Ascending aorta (tissue), 2 donors: ENCODE measurements at places on chromosomes 13 and 19. TPM values are rescaled to one million over a fixed set of nuclear protein-coding genes. Genes with fewer than 3 reads are reported as not detected.

- H3K36me3 ChIP-seq = peaks cover 38% of the 10 kb centered on the region
- DNase-seq = no peak
- peaks cover 39% of the 10 kb centered on the region for H3K4me1 ChIP-seq
- peak overlapping the region; percentile 89 for H3K27ac ChIP-seq
Measured at GRCh38 chr13:110214637-110215036, 92.3 kb downstream of the COL4A1 start.

DNA sequence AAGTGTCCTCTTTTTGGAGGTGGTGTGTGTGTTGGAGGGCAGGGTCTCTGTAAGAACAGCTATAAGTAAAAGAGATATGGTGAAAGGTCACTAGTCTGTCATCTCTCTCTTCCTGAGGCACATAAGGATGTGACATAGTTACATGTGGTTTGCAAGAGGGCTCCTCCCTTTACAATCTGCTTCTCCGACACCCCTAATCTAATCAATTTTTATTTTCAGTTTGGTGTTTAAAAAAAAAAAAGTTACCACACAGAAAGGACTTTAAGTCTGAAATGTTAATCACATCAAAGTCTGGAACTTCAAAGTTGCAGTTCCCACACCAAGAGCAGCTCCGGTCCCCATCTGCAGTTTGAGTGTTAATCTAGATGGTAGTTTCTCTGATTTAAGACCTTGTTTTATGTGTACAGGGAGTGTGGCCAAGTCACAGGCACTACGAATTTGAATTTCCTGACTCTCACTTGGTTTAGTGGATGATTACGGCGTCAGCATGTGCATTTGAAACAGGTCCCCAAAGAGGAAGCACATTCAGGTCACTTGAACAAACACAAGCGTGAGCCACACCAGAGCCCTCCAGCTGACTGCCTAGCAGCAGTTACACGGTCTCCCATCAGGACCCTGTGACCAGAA is 53.1 kb downstream of the FOXO1 start:
- DNase-seq = no peak
- peaks cover 17% of the 10 kb centered on the region for H3K4me1 ChIP-seq
- peak overlapping the region; percentile 51 for H3K27ac ChIP-seq
- H3K36me3 ChIP-seq = no peaks in the 10 kb centered on the region

- H3K27ac ChIP-seq = no peak overlapping the region
- H3K4me1 ChIP-seq = no peaks in the 10 kb centered on the region
- H3K36me3 ChIP-seq = no peaks in the 10 kb centered on the region
- no peaks in the 10 kb centered on the region for H3K27me3 ChIP-seq
- no peak overlapping the region for H3K4me3 ChIP-seq
Measured at GRCh38 chr19:38013913-38014580, 107.0 kb downstream of the SIPA1L3 start.

DNA sequence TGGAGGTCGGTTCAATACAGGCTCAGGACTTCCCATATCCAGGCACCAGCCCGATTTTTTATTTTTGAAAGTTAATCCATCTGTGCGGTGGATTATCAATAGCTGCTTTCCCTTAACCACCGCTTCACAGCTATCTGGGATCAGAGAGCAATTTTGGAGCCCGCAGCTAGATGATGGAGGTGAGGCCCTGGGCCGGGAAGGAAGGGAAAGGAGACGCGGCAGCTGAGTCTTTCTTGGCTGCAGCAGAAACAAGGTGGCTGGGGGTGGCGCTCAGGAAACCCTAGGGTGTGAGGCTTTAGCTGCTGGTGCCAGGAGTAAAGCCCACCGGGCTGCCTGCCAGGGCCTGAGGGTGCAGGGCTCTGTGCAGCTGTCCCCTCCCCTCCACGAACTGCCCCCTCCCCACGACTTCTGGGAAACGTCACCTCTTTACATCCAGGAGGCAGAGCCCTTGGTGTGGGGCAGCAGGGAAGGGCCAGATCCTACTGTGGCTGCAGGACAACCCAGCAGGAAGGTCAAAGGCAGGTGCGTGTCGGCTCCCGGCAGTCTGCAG is 307.0 kb downstream of the ZNF536 start:
- no peaks in the 10 kb centered on the region for H3K27me3 ChIP-seq
- DNase-seq = no peak
- H3K36me3 ChIP-seq = no peaks in the 10 kb centered on the region
- no peak overlapping the region for H3K4me3 ChIP-seq

DNA sequence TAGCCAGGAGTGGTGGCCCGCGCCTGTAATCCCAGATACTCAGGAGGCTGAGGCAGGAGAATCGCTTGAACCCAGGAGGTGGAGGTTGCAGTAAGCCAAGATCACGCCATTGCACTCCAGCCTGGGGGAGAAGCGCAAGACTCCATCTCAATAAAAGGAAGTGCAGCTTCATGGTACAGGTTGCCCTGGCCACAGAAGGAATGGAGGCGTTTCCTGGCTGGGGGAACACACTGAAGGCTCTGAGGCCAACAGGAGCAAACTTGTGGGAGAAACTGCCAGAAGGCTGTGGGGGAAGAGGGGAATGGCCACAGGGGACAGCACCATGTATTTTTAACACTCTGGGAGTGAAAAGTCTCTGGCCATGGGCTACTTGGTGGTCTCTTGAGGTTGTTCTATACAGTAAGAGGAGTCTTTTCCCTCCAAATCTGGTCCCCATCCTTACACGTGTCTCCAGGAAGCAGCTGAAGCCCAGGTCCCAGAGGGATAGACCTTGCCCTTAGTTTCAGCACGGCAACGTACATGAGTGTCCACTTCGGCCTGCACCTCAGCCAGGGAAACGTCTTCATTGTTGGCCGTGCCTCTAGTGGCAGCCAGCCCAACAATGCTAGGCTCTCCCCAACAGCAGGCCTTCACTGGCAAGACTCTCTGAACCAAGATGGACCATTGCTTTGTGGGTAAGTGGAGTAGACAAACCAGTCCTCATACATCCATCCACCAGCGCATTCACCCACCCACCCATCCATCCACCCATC is 7.4 kb downstream of the MICOS13 start:
- H3K27me3 ChIP-seq = no peaks in the 10 kb centered on the region
- H3K4me1 ChIP-seq = no peaks in the 10 kb centered on the region
- H3K36me3 ChIP-seq = peaks cover 24% of the 10 kb centered on the region
- no peak overlapping the region for H3K27ac ChIP-seq

- H3K27ac ChIP-seq = no peak overlapping the region
- H3K4me3 ChIP-seq = no peak overlapping the region
- no peaks in the 10 kb centered on the region for H3K27me3 ChIP-seq
Measured at GRCh38 chr13:40309881-40310280, 356.6 kb downstream of the FOXO1 start.

ZNF541 gene
- not detected for total RNA-seq

GRCh38 chr19:28606269-28607032 is 606.5 kb downstream of the UQCRFS1 start:
- H3K4me3 ChIP-seq = no peak overlapping the region
- no peaks in the 10 kb centered on the region for H3K36me3 ChIP-seq
- no peaks in the 10 kb centered on the region for H3K27me3 ChIP-seq
- no peak for DNase-seq

- H3K4me1 ChIP-seq = no peaks in the 10 kb centered on the region
- H3K4me3 ChIP-seq = no peak overlapping the region
- no peak for DNase-seq
- H3K36me3 ChIP-seq = no peaks in the 10 kb centered on the region
Measured at GRCh38 chr19:3316132-3316648, 50.2 kb upstream of the NFIC start.

DNA sequence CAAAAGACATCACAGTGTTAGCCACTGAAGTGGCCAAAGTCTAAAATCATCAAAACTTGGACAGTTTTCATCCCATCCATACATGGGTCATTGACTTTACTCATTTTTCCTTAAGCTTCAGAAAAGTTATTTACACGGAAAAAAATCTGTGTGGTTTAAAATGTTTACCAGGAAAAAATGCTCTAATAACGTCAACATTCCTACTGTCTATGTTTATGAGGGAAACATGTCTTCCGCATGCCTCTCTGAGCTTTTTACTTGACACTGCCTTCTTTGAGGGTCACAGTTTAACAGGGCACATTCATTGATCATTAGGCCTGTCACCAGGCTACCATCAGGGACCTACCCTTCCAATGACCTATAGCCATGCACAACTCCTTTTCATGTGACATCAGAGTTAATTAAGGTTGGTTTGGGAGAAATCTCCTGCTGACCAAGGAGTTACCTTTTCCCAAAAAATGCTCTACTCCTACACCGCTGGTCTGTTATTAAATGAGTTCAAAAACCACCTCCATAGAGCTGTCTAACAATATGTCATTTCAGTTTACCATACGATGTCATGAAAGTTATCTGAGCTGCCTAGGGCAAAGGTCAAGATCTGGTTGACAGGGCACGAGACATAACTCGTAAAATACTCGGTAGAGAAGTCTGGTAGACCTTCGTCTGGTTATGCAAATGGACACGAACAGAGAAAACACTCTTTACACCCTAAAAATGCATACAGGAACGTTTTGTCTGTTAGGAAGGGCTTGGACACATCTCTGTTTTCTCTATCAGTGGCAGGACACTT is 17.8 kb downstream of the FLT1 start:
- no peak overlapping the region for H3K27ac ChIP-seq
- DNase-seq = no peak
- no peaks in the 10 kb centered on the region for H3K4me1 ChIP-seq
- H3K36me3 ChIP-seq = no peaks in the 10 kb centered on the region
- no peaks in the 10 kb centered on the region for H3K27me3 ChIP-seq

CGB2 gene
- total RNA-seq = not detected

DNA sequence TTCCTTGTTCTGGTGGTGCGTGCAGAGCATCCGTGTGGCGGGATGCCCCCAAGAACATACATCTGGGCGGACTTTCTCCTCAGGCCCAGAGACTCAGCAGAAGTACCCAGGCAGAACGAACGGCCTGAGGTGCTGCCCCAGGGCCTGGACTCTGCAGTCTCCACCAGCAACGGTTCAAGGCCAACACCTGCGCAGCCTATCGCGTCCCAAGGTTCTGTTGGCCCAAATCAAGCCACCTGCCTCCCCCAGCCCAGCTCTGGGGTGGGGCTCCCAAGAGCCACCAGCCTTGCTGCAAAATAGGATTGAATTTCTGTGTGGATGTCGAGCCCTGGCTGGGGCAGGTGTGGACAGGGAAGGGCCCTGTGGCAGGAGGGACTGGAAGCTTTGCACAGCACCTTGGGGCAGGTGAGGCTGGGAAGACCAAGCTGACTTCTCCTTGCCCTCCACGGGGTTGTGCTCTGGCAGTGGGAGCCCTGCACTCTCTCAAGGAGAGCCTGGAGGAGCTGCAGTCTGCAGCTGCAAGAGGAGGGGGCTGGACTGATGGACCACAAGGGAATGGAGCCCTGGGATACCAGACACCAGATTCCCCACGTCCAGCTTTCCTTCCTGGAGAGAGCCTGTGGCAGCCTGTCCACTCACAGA is 146.9 kb downstream of the ZNF536 start:
- no peak overlapping the region for H3K27ac ChIP-seq
- no peak for DNase-seq
- no peaks in the 10 kb centered on the region for H3K36me3 ChIP-seq
- H3K4me3 ChIP-seq = no peak overlapping the region
- no peaks in the 10 kb centered on the region for H3K27me3 ChIP-seq

DNA sequence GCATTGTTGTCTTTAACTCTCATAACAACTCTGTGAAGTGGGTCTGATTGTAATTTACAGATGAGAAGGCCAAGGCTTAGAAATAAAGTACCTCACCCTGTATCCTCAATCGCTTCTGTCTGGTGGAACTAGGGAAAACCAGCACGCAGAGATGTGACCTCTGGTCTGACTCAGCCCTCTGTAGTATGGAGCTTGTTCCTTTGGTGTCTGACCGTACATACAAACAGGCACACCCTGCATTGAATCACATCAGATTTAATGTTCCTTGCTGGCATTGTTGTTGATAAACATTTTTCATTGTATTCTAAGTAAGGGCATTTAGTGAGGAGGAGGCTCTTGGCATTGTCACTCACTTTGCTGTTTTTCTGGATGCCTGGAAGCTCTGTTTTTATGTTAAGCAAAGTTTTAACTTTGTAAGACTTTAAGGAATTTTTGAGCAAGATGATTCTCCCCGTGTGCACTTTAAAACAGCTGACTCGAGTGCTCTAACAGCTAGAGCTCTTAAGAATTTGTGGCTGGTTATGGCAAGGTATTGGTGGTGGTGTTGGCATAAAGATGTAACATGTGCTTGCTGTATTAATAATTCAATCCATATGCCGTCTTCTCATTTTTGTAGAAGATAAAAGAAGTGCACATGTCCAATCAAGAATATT is 89.0 kb upstream of the SPATA13 start:
- H3K4me1 ChIP-seq = no peaks in the 10 kb centered on the region
- no peak overlapping the region for H3K27ac ChIP-seq
- H3K4me3 ChIP-seq = no peak overlapping the region
- no peaks in the 10 kb centered on the region for H3K36me3 ChIP-seq

- H3K36me3 ChIP-seq = no peaks in the 10 kb centered on the region
- H3K4me3 ChIP-seq = no peak overlapping the region
- H3K4me1 ChIP-seq = no peaks in the 10 kb centered on the region
- no peak for DNase-seq
- no peak overlapping the region for H3K27ac ChIP-seq
- no peaks in the 10 kb centered on the region for H3K27me3 ChIP-seq
Measured at GRCh38 chr13:97205465-97205864, 16.7 kb upstream of the MBNL2 start.

- peak overlapping the region; percentile 62 for H3K4me3 ChIP-seq
- no peaks in the 10 kb centered on the region for H3K36me3 ChIP-seq
- peaks cover 15% of the 10 kb centered on the region for H3K27me3 ChIP-seq
- DNase-seq = no peak
Measured at GRCh38 chr19:10292789-10293636, 3.3 kb downstream of the ICAM5 start.

- no peak overlapping the region for H3K4me3 ChIP-seq
- H3K27ac ChIP-seq = no peak overlapping the region
- no peak for DNase-seq
Measured at GRCh38 chr13:96617528-96617927, 376.7 kb downstream of the OXGR1 start.

DNA sequence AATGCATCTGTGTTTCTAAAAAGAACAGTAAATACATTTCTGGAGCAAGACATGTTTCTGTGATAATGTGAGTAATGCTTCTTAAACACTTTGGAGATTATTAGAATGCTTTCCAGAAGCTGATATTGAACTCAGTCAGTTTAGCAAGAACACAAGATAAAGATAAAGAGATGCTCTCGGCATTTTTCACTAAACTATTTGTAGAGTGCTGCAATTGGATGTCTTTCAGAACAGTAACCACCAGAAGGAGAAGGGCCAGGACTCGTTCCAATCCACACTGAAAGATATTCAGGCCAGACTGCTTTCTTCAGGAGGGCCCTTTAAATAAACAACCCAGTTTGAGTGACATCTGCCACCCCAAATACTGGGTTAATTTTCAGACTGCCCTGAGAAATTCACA is 456.0 kb downstream of the TBC1D4 start:
- DNase-seq = no peak
- H3K27ac ChIP-seq = no peak overlapping the region
- no peak overlapping the region for H3K4me3 ChIP-seq

GRCh38 chr19:47156861-47157430 is 26.3 kb downstream of the SAE1 start:
- peak overlapping the region; percentile 83 for H3K27ac ChIP-seq
- no peak overlapping the region for H3K4me3 ChIP-seq
- H3K36me3 ChIP-seq = peaks cover 56% of the 10 kb centered on the region
- peaks cover 31% of the 10 kb centered on the region for H3K4me1 ChIP-seq
- no peak for DNase-seq

- DNase-seq = no peak
- H3K4me1 ChIP-seq = no peaks in the 10 kb centered on the region
- H3K27me3 ChIP-seq = no peaks in the 10 kb centered on the region
- no peak overlapping the region for H3K4me3 ChIP-seq
Measured at GRCh38 chr13:97879646-97880310, 73.7 kb upstream of the IPO5 start.

GRCh38 chr13:77345150-77345780 is 18.4 kb upstream of the MYCBP2 start:
- H3K4me3 ChIP-seq = no peak overlapping the region
- no peaks in the 10 kb centered on the region for H3K4me1 ChIP-seq
- no peak overlapping the region for H3K27ac ChIP-seq
- H3K27me3 ChIP-seq = no peaks in the 10 kb centered on the region
- no peak for DNase-seq

ZNF177 gene
- total RNA-seq = not detected
